ENCODE measurements at places on chromosomes 2 and 18.
A peak's percentile ranks its signal among the peaks of the same experiment; 100 is the strongest.

DNA sequence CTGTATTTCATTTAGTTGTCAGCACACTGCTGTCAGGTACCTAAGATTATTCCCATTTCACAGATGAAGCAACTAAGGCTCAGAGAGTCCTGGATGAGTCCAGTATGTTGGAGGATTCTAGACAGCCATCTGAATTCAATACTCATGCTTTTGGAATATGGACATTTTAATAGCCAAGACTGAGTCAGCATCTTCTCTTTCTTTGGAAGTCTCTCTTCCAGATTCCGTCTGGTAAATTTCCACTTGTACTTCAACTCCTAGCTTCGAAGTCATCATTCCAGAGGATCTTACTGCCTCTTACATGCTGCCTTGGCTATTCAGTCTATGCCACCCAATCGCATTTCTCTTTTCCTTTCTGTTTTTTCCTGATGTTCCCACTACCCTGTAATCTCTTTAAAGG lies 40.6 kb downstream of the INSIG2 start:
- DNase-seq = no peak

GRCh38 chr18:51957001-51957400 lies 383.0 kb upstream of the DCC start:
- DNase-seq = no peak

DNA sequence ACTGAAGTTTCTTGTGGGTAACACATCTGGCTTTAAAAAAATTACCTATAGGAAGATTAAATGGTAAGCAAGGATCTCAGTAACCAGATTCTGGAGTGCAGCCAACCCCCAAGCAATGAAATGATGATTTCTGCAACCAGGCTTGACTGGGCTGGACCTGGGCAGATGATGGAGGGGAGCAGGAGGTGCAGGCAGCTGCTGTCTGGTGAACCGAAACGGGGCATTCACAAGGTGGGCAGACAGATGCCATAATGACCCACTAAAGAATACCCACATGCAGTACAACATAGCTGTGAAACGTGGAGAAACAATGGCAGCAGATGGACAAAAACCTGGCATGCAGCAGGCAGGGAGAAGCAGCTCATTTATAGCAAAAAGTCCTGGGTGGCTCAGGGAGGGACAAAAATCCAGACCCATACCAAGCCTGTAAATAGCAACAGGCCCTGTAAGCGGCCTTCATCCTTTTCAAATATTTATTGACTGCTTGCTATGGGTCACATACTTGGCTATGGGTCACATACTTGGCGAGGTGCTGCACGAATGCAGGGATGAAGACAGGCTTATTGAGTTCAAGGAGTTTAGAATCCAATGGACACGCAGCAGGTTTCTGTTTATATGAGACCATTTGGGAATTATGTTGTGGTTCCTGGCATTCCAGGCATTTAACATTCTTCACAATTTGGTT lies 244.7 kb downstream of the HRH4 start:
- DNase-seq = peak; percentile 10

DNA sequence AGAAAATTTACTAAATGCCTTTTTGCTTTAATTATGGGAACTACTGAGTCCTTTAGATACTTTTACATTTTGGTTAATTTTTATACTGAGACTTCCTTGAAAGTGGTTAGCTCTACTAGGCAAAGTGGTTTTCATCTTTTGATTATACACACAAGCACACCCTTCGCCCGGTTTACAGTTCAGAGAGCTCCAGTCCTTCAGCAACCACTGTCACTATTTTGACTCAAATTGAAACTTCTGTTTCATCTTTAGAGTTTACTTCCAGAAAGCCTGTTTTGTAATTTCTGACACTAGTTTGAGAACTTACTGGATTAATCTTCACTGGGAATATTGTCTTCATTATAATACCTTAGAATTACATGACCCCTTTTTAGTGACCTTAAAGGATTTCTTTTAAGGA lies 140.3 kb upstream of the FOSL2 start:
- no peak for DNase-seq

DNA sequence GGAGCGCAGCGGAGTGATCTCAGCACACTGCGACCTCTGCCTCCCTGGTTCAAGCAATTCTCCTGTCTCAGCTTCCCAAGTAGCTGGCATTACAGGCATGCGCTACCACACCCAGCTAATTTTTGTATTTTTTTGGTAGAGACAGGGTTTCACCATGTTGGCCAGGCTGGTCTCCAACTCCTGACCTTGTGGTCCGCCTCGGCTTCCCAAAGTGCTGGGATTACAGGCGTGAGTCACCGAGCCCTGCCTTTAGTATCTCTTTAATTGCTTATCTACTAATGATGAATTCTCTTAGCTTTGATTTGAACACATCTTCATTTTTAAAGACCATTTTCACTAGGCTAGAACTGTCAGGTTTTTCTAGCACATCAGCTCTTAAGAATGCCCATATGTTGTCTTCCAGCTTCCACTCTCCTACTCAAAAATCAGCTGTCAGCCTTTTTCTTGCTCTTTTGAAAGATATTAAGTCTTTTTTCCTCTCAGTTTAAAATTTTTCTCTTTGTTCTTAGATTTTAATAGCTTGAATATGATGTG lies 16.1 kb upstream of the MFSD2B start:
- no peak for DNase-seq

DNA sequence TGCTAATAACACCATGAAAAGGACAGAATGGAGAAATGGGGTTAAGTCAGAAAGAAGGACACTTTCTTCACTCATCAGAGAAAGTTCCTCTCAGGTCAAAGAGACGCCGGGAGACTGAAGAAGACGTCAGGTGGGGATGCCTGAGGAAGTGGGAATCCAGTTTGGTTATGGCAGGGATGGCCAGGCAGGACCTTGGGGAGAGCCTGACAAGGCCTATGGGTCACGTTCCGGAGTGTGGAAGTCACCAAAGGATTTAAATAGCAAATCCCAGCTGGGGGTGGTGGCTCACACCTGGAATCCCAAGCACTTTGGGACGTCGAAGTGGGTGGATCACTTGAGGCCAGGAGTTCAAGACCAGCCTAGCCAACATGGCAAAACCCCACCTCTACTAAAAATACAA lies 432.7 kb upstream of the SMIM21 start:
- DNase-seq = no peak

- no peak for DNase-seq
Measured at GRCh38 chr2:210050885-210051284, 48.4 kb downstream of the RPE start.

DNA sequence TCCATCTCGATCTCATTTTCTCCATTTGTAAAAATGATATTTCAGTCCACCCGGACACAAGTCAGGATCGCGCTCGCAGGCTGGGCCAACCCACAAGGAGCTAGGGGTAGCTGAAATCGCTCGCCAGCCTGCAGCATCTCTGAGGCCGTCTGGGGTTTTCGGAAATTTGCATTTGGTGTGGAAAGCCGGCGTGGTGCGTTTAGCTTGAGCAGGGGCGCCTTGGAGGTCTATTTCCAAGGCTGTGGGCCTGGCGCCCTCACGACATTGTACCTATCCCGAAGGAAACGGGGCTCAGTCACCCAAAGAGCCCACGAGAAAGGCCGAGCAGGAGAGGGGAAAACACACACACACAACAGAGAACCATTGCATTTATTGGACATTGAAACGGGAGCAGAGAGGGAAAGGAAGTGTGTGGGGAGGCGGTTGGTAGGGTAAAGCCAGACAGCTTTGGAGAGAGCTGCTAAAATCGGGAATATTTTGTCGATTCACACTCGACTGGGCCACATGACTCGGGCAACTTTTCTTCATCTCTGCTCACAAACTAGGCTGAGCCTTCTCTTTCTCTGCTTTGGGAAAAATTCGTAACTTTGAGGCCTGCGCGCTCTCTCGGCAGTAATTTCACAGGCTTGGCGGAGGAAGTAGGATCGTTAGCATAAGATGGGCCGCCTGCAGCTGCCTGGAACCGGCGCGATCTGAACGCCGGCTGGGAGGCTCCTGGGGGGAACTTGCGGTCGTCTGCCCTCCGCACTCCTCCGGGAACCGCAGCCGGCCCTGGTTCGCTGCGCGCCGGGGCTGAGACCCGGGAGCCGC lies 1.1 kb upstream of the HOXD8 start:
- DNase-seq = peak; percentile 45

- no peak for DNase-seq
Measured at GRCh38 chr2:109084341-109084740, 44.7 kb upstream of the SH3RF3 start.

- DNase-seq = no peak
Measured at GRCh38 chr18:12580630-12581342, 77.1 kb downstream of the SPIRE1 start.
